ENCODE measurements at places on chromosomes 7 and 10.

- no peak for DNase-seq
Measured at GRCh38 chr7:158121441-158122045, 466.1 kb downstream of the PTPRN2 start.

GRCh38 chr10:70335246-70335613, 47.2 kb downstream of the LRRC20 start:
- no peak for DNase-seq

DNA sequence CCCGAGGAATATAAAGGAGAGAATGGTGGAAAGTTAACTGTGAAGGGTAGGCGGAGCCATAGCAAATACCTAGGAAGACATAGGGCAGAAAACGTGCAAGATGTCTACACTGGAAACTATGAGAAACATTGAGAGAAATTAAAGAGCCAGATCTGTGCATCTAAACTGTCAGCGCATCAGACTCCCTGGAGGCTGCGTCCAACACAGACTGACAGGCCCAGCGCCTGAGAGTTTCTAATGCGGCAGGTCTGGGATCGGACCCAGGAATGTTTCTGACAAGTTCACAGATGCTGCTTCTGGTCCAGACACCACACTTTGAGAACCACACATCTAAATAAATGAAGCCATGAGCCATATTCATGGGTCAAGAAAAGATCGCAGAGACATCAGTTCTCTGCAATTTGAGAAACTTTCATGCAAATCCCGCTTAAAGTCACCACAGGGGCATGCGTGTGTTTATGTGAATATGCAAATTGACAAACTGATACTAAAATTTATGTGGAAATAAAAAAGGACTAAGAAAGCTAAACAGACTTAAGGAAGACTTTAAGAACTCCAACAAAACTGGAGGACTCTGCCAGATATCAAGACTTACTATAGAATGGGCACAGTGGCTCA, 38.8 kb downstream of the PROSER2 start:
- DNase-seq, result no peak

DNA sequence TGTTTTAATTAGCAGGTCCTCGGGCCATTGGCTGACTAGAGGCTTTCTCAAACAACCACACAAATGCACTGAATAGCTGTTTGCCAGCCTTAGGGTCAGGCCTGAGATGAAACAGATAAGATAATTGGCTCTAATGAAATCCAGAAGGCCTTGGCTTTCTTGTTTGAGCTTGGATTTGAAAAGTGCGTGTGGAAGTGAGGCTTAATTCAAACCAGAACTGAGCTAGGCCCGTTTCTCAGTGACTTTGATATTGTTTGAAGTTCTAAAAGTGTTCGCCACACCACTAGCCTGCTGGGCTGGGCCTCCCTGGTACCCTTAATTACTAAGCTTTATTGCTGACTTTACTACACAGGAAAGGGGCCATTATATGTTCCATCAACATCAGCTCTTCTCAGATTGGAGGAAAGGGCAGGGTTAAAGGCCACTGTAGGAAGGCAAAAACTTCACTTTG, 270.6 kb downstream of the TWIST1 start:
- DNase-seq, result no peak

DNA sequence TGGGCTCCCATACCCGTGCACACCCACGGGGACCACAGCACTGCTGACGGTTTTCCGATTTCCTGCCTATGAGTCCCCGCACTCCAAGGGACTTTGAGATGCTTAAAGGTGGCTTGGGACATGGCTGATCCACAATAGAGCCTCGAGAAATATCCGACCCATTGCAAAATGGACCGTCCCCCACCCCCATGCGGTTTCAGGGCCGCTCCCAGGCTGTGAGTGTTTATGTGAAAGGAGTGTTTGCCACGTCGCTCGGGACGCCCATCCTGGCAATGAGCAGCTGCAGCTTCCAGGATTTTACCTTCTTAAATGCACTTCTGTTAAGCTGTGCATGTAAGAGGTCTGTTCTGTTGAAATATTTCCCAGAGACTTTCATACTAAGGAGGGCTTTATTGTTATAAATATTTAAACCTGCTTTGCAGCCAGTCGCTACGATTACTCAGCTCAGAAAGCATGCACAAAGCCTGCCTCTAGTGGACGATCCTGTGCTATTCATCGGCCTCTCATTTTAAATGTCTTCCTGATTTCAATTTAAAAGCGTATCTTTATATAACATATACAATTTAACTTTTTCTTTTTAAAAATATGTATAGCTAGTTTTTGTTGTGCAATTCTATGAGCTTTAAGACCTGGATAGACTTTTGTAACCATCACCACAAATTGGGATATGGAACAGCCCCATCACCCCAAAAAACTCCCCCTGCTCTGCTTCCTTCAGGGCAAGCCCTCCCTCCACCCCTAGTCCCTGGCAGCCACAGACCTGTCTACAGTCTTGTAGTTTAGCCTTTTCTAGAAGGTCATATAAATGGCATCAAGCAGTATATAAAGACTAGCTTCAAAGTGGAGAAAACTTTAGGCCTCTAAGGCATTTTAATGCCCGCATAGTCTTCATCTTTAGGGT, 418.3 kb downstream of the PAXIP1 start:
- DNase-seq, result no peak

DNA sequence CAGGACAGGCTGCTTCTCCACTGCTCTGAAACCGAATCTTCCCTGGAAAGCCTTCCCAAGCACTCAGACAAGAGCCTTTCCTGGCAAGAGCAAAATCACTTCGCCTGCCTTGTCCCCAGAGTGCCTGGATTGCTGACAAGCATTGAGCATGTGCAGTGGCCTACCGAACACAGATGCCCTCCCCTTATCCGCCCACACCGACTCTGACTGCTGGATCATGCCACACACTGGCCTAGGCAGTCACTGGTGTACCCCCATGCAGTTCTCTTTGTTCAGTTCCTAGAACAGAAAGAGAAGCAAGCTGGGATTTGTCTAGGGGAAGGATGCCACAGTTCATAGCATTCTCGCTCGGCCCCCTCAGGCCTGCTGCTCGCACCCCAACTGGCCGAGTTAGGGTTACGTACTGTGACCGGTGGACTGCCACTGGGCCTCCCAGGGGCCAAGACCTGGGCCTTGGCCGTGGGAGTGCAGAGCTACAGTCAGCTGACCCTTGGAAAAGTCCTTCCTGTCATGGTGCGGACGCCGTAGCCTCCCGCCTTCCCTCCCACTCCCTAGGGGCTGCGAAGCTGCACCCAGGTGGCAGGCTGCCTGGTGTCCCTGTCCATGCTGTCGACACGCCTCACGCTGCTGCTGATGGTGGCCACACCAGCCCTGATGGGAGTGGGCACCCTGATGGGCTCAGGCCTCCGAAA, 6.9 kb downstream of the ABCB8 start:
- DNase-seq, result no peak

GRCh38 chr10:100043344-100043743, 33.6 kb upstream of the DNMBP start:
- no peak for DNase-seq

GRCh38 chr7:44977304-44977958, 1.4 kb downstream of the MYO1G start:
- DNase-seq, result no peak

DNA sequence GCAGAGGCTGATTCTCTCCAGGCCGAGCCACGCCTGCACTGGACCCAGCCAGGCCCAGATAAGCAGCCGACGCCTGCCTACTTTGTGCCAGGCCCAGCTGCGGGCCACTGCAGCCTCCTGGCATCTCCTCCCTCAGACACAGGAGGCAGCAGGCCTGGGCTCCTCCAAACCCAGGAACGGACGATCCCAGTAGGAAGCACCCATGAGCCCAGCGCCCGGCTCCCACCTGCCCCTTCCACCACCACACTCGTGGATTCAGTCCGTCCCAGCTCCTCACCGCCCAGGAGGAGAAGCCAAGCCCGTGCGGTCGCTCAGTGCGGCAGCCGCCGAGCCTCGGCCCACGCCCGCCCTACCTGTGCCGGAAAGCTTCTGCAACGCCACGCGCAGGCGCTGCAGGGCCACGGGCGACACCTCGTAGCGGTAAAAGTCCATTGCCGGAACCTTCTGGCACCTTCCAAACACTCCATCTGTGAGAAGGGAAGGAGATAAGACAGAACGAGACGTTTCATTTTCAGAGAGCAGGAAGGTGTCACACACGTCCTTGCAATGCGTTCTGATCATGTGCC, 271.1 kb downstream of the PTPRN2 start:
- no peak for DNase-seq

DNA sequence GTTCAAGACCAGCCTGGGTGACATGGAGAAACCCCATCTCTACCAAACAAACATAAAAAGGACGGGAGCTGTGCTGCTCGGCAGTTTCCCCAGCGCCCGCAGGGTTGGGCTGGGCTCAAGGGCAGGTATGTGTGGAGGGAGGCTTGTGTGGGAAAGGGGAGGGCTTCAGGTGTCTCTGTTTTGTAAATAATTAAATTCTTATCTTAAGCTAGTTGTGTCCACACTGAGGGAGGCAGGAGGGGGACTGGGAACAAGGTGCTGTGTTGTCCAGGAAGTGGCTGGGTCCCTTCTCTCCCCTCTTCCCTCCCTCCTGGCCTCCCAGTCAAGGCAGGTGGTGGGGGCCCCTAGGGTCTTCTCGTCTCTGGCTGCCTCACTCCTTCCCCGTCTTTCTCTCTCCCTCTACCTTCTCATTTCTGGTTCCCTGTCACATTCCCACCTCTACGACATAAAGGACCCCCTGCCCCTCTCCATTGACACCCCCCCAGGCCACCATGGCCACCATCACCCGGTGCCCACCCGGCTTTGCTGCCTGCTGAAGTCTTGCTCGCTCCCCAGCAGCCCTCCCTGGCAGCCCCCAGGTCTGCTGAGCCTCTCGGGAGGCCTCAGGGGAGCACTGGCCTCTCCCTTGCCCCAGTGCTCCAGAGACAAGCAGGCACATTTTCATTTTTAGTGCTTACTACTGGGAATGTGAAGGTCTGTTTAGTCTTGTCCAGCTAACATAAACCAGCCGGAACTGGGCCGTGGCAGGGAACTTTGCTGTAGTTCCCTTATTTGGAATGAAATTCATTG, 19.3 kb downstream of the NEURL1 start:
- DNase-seq, result no peak

GRCh38 chr10:121648493-121648892, 50.2 kb upstream of the FGFR2 start:
- no peak for DNase-seq

DNA sequence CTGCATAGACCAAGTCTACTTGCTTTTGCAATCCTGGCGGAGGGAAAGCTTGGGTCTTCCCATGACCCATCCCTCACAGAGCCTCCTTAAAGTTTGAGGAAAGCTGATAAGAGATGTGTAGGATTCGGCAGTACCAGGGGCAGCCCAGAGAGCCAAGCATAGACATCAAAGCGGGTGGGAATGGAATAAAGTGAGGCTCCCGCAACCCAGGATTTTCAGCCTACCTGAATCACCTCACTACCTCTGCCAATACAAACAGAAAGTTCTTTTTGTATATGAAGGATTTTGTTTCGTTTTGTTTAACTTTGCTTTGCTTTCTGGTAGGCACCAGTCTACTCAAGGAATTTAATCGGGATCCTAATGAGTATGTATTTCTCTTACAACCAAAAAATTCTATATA, 451.7 kb downstream of the PLXNA4 start:
- no peak for DNase-seq

DNA sequence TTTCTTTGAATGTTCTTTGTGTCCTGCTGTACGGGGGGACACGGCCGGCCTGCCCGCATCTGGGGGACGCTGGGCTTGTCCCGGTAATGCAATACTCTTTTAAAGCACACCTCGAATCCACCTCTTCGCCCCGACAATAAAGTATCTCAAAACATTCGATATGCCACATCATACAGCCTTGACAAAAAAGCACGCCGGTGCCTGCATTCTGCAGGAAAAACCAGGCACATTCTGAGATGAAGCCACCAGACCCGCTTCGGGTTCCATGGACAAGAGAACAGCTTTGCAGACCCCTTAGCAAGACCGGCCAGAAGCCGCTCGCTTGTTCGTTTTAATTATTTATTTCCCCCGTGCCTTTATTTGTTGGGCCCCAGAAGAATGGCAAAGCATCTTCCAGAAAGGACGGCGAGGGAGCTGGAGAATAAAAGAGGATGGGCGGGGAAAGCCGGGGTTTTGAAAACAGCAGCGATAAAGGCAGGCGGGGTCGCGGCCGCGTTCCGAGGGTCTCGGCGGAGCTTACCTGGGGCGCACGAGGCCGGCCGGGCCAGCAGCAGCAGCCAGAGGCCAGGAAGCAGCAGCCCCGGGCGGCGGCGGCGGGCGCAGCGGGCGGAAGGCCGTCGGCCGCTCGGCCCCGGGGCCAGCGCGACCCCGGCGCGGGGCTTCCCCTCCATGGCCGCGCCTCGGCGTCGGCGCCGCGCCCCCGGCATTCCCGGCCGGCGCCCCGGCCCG, 462 bp downstream of the KIAA1549 start:
- no peak for DNase-seq

- DNase-seq, result no peak
Measured at GRCh38 chr7:53446170-53446569, 410.7 kb downstream of the POM121L12 start.
